WTC11 (cell line): ENCODE measurements at places on chromosomes 1 and 21. TPM values are rescaled to one million over a fixed set of nuclear protein-coding genes. Genes with fewer than 3 reads are reported as not detected.

- DNase-seq, result peak; percentile 94
Measured at GRCh38 chr1:225881959-225882693, at the start of gene TMEM63A. Gene TMEM63A, minus strand, starts transcription at chr1:225882380. Its CDS starts 4,800 bp downstream, at chr1:225877580.

DNA sequence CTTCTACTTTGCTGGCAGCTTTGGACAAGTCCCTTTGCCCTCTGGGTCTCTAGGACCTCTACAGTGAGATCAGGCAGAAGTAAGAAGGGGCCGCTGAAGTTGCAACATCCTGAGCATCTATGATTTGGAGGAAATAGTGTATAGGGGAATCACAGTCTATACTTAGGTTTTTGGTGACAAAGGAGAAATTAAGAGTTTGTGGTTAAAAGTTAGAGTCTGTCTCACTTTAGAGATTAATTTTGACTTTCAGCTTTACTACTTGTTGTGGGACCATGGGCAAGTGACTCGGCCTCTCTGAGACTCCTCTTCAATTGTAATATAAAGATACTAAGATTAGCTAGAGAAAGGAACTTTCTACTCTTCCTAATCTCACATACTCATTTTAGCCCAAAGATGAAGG is 33.1 kb upstream of the LMX1A start:
- DNase-seq, result no peak

DNA sequence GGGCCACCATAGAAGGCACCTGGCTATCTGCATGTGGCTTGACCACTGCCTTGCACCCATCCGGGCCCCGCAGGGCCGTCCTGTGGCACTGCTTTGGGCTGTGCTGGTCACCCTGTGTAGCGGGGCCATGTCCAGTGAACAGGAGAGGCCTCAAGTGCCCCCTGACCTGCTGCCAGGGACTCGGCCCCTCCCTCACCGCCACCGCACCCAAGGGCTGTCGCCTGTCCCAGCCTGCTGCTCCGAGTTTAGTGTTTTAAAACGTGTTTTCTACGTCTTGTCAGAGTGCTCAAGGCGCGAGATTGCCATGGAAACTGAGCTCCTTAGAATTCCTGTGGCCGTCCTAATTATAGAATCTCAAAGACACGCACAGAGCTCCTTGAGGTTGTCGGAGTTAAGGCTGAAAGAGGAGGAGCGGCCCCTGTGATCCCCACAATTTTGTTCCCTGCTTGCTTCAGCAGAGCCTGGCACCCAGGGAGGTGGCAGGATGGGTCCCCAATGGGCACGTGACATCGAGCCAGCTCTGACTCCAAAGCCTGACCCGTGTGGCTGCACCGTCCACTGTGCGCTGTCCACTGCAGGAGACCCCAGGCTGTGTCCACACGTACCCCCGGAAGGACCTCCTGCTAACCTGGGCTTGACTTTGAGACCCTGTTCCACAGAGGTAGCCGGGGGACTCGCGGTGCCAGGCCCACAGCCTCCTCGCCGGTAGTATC is 66.2 kb downstream of the FAAP20 start:
- no peak for DNase-seq

DNA sequence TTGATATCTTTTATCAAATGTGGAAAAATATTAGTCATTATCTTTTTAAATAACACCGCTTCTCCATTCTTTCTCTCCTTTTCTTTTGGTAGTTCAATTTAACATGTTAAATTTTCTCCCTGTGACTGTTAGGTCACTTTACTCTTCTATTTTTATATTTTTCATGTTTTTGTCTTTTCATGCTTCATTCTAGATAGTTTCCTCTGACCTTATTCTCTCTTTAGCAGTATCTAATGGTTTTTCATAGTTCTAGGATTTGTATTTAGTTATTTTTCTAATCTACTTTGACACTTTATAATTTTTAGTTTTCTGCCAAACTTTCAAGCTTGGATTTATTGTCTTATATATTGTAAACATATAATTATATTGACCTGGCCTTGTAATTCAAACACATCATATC is 116.0 kb downstream of the RASAL2 start:
- DNase-seq, result no peak

DNA sequence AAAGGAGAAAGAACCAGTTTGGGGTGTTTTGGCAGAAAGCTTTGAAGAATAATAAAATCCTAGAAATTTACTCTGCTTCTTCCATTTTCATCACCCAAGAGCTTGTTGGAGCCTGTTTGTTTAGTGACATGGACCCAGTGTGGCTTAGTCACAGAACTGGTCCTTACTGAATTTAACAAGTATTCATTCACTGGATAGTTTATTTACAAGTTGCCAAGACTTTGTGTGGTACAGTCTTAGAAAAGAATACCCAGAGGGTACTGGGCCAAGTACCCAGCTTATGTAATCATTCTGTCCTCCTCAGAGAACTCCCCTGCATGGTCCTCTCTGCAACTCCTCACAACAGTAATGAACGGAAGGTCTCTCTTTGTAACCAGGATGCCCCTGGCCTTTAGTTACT is 16.4 kb downstream of the RAB4A start:
- no peak for DNase-seq

DNA sequence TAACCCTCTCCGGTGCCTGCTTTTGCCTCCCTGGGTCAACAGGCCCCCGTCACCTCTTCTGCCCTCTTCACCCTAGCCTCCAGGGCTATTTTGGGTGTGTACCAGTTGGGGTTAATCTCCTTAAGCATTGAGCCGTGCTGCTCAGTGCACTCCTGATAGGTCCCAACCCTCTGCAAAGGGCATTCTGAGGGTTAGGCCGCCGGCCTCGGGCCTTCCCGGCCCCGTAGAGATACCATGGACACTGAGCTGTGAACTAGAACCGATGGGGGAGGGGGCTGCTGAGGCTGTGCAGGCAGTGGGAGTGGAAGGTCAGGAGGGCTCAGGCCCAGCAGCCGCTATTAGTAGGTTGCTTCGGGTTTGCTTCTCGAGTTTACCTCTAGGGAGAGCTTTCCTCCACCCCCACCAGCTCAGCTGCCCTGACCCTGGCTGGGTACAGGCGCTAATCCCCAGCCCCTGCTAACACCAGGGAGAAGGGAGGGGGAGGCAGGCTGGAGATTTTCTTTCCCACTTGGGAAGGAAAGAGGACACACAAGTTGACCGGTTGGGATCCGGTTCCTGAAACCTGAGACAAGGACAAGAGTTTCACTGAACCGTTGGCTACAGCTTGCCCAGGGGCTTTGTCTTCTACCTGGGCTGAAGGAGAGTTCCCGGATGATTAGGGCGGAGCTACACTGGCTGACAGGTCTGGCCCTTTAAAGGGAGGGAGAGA is 4.8 kb downstream of the LMOD1 start:
- DNase-seq, result peak; percentile 83

GRCh38 chr1:116287341-116288200 is 85.5 kb upstream of the ATP1A1 start:
- no peak for DNase-seq

- no peak for DNase-seq
Measured at GRCh38 chr1:61892977-61893376, 150.7 kb downstream of the PATJ start.

GRCh38 chr1:8409606-8410005 is 91.7 kb downstream of the SLC45A1 start:
- no peak for DNase-seq

LHX4 gene
- 7.7 to 19.2 TPM (median 9.2 TPM) in 3 replicates for total RNA-seq

C1orf185 gene
- total RNA-seq, result not detected in 3 replicates

CTSS gene
- 0.66 to 1.1 TPM (median 0.71 TPM) in 3 replicates for total RNA-seq

TTC34 gene
- total RNA-seq, result 0.39 to 0.61 TPM (median 0.44 TPM) in 3 replicates

BRWD1 gene
- 48.8 to 53.3 TPM (median 52.5 TPM) in 3 replicates for total RNA-seq

CXADR gene
- 119 to 125 TPM (median 119 TPM) in 3 replicates for total RNA-seq

EDN2 gene
- total RNA-seq, result 0.33 to 0.39 TPM in 2 of 3 replicates, not detected in the other

MPL gene
- 0.15 to 0.44 TPM (median 0.21 TPM) in 3 replicates for total RNA-seq

MYBPH gene
- total RNA-seq, result not detected in 3 replicates

FAM78B gene
- 2.2 to 2.7 TPM (median 2.6 TPM) in 3 replicates for total RNA-seq

GJB3 gene
- total RNA-seq, result 0.34 to 0.48 TPM (median 0.46 TPM) in 3 replicates
